Stimulated activated CD8-positive, alpha-beta memory T cell treated with anti-CD3 and anti-CD28 coated beads, Interleukin-2, amount 100 ng/mL, for 1 hour (primary cell): ENCODE measurements at places on chromosomes 4 and X.

DNA sequence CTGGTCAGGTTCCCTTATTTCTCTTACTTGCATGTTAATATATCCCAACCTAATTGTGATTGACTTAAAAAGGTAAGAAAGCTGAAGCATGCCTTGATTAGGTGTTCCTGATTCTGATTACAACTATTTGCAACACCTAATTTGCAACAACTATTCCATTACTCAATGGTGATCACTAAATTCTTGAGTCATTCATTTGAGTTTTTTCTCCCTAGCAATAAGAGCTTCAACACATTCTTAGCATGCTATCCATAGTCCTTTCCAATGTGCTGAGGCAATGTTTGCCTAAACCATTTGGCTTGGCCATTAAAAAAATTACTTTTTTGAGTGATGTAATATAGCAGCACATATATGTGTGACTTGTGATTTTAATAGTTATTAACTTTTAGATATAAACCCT, 851.4 kb downstream of the TRAM1L1 start:
- no peak for DNase-seq

DNA sequence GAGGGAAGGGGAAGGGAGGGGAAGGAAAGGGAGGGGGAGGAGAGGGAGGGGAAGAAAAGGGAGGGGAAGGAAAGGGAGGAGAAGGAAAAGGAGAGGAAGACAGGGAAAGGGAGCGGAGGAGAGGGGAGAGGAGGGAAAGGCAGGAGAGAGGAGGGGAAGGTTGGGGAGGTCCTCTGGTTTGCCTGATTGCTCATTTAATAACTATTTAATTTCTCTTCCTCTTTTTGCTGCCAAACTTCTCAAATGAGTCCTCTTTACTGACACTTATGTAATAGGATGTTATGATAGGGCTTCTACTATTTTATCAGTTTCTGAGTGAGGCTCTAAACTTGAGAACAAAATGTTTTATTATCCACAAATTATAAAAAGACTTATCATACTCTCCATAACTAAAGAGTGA, 35.4 kb upstream of the PPA2 start:
- DNase-seq = no peak

DNA sequence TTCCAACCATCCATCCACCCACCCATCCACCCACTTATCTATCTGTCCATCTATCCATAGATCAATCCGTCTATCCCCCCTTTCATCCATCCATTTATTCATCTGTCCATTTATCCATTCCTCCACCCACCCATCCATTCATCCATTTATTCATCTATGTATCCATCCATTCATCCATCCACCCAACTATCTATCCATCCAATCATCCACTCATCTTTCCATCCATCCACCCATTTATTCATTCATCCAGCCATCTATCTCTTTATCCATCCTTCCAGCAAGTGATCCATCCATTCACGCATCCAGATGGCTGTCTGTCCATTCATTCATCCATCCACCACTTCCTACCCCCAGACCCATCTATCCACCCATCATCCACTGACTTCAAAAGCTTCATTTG, 84.0 kb upstream of the CD99 start:
- DNase-seq = no peak

DNA sequence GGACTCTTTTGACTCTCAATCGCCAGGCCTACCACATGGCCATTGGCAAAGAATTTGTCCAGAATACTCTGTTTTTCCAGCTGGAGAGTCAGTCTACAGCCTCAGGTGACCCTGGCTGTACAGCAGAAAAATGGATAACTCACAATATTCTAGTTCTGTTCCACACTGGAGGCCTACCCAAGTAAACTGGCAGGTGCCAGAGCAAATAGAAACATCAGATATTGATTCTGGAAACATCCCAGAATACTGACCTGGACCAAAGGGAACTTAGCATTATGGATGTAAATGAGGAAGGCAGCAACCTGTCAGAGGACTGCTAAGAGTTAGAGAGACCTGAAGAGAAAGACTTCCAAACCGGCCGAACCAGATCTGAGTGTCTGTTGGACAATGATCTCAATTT, 147.9 kb upstream of the SMAD1 start:
- DNase-seq = no peak

DNA sequence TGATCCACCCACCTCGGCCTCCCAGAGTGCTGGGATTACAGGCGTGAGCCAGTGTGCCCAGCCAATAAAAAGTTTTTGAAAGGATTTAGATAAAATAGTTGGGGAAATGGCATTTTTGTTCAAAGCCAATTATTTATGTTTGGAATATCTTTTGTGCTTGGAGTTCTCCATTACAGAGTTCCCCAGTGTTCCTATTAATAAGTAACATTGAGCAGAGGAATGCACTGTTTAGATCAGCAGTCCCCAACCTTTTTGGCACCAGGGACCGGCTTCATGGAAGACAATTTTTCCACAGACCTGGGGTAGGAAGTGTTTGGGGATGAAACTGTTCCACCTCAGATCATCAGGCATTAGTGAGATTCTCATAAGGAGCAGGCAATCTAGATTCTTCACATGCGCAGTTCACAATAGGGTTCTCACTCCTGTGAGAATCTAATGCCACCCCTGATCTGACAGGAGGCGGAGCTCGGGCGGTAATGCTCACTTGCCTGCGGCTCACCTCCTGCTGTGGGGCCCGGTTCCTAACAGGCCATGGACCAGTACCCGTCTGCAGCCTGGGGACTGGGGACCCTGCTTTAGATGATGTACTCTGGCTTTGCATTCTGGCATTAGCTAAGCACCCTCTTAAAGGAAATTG, 8.3 kb downstream of the PKD2 start:
- DNase-seq = no peak

DNA sequence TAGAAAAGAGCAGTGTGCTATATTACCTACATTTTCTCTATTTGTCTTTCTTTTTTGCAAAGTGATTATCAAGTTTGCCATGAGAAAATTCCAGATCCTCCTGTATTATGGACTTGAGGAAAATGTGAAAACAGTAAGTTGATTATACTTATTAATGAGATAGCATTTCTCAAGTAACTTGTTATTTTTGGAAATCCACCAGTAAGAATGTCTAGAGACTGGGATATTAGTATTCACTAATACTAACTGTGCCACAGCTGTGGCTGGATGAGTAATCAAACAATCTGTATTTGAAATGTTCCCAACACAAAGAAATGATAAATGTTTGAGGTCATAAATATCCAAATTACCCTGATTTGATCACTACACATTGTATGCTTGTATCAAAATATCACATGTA, 147.0 kb upstream of the CTSO start:
- no peak for DNase-seq

- DNase-seq = no peak
Measured at GRCh38 chr4:94722270-94722669, 35.5 kb upstream of the BMPR1B start.
